ENCODE measurements at places on chromosomes 1 and 21. TPM values are rescaled to one million over a fixed set of nuclear protein-coding genes. Genes with fewer than 3 reads are reported as not detected.

DNA sequence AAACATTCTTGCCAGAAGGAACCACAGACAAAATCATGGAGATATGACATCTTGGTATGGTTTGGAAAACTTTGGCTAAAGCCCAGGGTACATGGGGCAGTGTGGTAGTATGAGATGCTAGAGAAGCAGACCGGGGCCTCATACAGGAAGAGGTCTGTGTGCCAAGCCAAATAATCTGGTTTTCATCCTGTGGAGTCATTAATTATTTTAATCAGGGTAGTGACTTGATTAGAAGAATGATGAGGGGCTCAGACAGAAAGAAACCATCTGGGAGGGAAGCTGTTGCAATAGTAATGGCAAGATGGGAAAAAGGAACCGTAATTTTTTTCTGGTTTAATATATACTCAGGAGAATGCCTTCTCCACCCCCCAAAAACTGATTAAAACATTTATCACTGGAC, 318.0 kb downstream of the BRINP2 start:
- no peak overlapping the region for H3K27ac ChIP-seq
- no peaks in the 10 kb centered on the region for H3K36me3 ChIP-seq
- no peak for DNase-seq
- H3K27me3 ChIP-seq, result peaks cover 5% of the 10 kb centered on the region

SMYD3 gene
- 39.1 TPM for total RNA-seq

DNA sequence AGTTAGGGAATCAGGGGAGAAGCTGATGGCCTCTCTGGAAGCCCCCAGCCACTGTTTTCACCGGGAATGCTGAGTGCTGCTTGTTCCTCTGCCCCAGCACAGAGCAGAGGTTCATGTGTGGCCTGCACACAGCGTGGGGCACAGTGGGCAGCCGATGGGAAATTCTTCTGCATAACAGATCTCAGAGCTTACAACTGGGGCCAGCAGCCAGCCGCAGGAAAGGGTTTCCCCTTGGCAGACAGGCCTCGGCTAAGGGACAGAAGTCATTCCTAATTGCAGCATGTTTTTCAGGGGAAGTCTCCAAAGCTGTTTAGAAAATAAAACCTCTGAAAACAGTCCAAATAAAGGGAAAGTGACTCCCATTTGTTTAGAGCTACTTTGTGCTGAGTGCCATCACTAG, 22.6 kb downstream of the HMGB4 start:
- H3K4me3 ChIP-seq, result no peak overlapping the region
- H3K36me3 ChIP-seq, result no peaks in the 10 kb centered on the region
- H3K4me1 ChIP-seq, result no peaks in the 10 kb centered on the region
- H3K27ac ChIP-seq, result no peak overlapping the region
- DNase-seq, result no peak

MAEL gene
- total RNA-seq, result not detected

GRCh38 chr1:178048883-178049282, 45.0 kb upstream of the RASAL2 start:
- H3K27ac ChIP-seq, result peak overlapping the region; percentile 51
- peaks cover 32% of the 10 kb centered on the region for H3K4me1 ChIP-seq
- no peaks in the 10 kb centered on the region for H3K36me3 ChIP-seq
- DNase-seq, result no peak
- H3K27me3 ChIP-seq, result no peaks in the 10 kb centered on the region
